Stimulated activated CD4-positive, alpha-beta T cell treated with anti-CD3 and anti-CD28 coated beads, TNF-alpha, amount 100 ng/mL, for 1 hour (primary cell): ENCODE measurements at places on chromosomes 1 and 21.

DNA sequence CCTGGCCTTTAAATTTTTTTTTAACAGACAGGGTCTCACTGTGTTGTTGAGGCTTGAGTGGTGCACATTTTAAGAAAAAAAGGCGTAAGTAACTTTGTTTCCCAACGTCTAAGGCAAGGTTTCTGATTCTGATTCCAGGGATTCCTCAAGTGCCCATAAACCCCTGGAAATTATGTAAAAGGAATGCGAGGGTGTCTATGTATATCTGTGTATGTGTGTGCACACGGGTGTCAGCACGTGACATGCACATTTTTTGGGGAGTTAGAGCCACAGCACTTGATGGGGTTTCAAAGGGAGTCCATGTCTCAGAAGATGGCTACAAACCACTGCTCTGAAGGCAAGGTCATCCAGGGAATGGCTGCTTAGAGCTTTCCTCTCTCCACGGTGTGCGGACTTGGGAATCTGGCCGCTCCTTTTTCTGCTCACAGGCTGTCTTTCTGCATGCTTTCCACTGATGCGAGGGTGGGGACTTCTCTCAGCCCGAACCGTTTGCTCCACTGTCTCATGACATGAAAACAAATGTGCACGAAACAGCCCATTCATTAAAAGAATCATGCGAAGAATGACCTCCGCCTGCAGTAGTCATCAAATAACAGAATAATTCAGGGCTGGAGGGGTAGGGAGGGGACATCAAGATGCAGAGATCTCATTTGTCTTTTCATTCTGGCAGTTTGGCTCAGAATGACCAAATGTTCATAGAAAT lies 18.7 kb upstream of the RERE start:
- DNase-seq, result no peak

GRCh38 chr1:24932284-24932683 lies 2.2 kb upstream of the RUNX3 start:
- DNase-seq, result no peak

DNA sequence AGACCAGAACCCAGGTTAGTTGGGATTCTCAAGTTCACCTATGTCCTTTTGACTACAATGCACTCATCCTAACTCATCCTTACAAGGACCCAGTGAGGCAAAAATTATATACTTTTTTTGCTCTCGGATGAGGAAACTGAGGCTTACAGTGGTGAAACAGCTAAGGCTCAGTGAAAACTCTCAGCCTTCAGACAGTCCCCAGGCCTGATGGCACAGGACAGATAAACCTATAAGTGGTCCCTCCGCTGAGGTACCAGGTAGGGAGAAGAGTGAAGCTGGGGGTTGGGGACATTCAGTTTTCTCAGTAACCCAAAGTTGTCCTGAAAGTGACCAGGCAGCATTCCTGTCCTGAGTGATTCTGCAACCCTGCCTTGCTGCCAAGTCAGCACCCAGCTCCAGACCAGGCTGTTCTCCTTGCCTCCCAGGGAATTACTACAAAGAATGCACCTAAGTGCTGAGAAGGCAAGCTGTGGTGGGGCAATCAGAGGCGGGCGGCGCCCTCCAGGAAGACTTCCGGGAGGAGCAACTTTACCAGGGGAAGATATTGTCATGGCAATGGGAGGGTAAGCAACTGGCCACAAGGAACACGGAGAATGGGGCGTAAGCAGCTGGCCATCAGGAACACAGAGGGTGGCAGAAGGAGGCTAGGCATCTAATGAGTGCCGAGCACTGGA lies 4.6 kb downstream of the TENT5B start:
- DNase-seq, result no peak

DNA sequence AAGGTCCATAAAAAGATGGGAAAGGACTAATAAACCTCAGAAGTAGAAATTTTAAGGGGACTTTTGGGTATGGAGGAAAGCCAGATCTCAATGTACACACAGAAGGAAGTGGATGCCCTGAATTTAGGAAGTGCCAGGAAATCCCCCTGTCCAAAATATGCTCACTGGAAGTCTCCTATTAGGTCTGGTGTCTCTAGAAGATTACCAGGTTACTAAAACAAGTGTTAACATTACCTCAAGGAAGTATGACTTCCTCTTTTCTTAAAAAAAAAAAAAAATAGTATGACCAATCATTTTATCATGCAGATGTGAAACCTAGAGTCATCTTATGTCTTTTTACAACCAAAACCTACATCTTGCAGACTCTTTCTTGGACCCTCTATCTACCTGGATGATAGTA lies 30.7 kb downstream of the CD58 start:
- no peak for DNase-seq

DNA sequence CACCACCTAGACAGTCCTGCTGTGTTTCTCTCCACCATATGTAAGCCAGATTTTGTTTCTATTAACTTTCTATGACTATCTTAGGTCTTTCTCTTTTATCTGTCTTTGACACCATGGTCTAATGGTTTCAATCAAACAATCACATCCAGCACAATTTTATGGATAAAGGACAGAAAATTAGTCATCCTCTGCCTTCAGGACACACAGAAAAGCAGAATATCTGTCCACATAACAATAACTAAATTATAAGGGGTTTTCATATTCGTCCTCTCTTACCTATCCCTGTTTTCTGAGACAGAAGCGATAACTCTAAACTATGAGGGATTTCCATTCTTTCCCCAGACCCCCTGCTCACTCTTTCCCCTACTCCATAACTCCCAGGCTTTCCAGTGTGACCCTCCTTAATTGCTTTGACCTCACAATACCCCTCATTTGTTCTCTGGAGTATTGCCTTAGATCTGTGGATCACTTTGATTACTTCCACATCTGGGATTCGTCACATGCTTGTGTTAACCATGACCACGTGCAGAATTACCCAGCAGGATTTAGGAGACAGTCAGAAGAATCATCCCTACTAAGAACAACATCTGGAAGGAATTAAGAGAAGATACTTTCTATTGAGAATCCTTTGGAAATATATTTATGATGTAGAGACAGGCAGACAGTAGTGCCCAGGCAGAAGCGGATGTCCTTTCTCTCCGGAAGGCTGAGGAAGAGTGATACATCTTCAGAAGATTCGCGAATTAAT lies 108.2 kb upstream of the GREM2 start:
- DNase-seq, result no peak

- DNase-seq, result no peak
Observed at GRCh38 chr1:201022820-201023516, 546 bp downstream of the KIF21B start.

- DNase-seq, result no peak
Observed at GRCh38 chr1:16077406-16078245, 4.2 kb upstream of the FAM131C start.

DNA sequence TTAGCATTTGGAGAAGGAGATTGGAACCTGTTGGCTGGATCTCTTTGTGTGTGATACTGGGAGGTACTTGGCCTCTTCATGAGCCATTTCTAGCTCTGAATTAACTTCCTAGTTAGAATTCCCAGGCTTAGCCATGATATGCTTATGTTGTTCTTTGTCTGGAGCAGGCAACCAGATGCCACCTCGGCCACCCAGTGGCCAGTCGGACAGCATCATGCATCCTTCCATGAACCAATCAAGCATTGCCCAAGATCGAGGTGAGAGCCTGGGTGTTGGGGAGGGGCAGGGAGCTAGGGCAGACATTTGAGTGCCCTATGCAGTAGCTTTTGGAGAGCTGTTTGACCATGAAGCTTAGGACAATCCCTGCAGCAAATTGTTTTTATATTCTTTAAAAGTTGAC lies 26.5 kb upstream of the PIGV start:
- no peak for DNase-seq

- DNase-seq, result no peak
Observed at GRCh38 chr1:71490432-71490831, 409.6 kb upstream of the ZRANB2 start.

- no peak for DNase-seq
Observed at GRCh38 chr1:234250747-234251146, 122.5 kb upstream of the COA6 start.

DNA sequence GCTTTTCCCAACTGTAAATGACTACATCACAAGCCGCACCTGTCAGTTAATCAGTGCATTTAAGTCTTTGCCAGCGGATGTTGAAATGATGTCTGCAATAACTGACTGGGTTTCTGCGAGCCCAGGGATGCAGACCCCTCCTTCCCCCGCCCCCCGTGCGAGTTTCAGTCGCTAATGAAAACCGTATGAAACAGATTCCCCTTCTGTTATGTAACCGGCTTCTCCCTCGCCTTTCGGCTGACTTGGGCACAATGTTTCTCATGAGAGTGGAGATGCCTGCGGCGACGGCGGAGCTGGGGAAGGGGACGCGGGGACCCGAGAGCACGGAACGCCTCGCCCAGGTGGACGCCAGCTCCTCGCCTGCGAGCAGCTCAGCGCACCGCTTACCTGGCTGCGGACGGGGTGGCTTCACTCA lies 753 bp downstream of the KCNJ6 start:
- no peak for DNase-seq

DNA sequence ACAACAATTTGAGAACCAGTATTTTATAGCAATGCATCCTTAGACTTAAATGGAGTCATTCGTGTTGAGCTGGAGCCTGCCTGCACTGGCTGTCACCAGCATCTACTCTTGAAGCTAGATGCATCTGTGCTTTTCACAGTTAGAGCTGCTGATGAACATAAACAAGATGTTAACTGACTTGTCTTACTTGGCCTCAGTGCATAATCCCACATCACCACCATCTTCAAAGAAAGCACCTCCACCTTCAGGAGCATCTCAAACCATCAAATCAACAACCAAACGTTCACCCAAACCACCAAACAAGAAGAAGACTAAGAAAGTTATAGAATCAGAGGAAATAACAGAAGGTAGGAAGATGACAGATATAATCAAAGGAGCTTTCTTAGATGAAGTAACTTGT lies 71.1 kb downstream of the TPR start:
- DNase-seq, result no peak

DNA sequence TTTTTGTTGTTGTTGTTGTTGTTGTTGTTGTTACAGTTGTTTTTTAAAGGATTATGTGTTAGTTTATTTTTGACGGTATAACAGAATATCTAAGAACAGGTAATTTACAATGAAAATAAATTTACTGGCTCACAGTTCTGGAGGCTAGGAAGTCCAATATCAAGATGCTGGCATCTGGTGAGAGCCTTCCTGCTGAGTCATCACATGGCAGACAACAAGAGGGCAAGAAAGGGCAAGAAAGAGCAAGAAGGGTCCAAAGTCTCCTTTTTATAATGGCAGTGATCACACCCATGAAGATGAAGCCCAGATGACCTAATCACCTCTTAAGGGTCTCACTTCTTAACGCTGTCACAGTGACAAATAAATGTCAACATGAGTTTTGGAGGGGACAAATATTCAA lies 142.1 kb downstream of the NEGR1 start:
- DNase-seq, result no peak

DNA sequence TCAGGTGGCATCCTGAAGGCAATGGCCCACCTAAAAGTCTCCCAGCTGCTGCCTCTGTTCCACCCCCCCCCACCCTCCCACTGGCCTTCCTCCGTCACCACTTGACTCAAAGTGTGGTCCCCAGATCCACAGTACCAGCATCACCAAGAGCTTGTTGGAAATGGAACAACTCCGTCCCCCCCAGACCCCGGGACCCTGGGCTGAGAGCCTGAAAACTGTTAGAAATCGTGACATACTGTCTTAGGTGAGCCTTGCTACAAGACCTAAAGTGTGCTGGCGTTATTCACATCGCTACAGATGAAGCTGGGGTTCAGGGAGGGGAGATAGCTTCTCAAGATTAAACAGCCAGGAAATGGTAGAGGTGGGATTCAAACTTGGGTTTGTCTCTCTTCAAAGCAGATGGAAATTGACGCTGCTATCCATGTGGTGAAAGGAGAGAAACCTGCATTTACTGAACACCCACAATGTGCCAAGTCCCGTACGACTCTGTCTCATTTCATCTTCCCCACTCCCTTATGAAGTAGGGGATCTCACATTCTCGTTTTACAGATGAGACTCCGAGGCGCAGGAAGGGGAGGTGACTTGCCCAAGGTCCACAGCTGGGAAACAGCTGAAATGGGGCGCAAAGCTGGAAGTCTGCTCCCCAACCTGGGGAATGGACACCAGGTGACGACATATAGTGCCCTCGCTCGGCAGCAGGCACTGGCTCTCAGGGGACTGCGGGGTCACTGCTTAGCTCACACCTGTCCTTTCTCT lies 52.8 kb upstream of the IFFO2 start:
- no peak for DNase-seq

DNA sequence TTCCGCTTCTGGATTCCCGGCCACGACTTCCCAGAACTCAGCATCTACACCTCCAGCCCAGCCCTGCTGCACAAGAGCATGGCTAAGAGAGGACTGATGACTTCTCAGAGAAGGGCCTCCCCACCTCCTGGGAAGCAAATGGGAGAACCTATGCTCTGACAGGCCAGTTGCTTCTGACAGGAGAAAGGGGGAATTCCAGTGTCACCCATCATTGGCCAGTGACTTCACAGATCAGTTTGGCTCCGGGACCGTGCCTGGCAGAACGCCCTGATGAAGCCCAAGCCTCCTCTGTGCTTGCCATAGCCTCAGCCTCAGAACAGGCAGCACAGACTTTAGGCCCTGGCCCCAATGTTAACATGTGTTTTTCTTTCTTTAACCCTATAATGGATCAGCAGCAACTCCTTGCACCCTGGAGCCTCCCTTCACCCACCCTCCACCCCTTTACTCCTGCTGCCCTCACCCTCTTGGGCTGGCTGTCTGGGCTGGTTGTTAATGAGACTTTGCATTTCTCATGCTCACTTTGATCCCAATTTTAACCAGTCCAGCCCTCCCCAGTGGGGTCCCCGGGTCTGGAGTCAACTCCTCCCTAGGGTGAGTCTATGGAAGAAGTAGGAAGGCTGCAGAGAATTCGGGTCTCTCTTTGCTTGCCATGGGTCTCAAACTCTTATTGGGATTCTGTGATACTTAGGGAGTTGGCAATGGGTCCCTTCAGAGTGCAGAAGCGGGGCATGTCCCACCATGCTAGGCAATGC lies 42.7 kb upstream of the SLC30A1 start:
- no peak for DNase-seq

DNA sequence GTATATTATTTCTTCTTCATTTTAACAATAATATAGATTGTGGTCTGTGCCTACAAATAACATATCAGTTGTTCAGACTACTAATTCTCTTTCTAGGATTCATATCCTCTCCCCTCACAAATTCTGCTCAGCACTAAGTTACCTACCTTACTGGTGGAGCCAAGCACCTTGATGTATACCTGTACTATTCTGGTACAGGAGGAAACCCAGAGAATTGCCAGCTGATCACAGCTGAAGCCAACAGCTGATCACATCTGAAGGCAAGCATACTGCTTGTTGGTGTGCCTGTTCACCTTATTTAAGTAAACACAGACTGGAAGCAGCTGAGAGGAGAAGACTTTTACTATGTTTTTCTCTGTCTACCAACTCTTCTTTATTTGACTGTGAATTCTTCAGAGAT lies 101.8 kb downstream of the PBX1 start:
- no peak for DNase-seq

- DNase-seq, result no peak
Observed at GRCh38 chr21:40162075-40162474, 294.8 kb downstream of the PCP4 start.

- no peak for DNase-seq
Observed at GRCh38 chr1:222631611-222632208, 13.8 kb downstream of the MIA3 start.

- DNase-seq, result no peak
Observed at GRCh38 chr1:204331847-204332487, 27.8 kb downstream of the PLEKHA6 start.
